ENCODE measurements at places on chromosomes 13 and 19.
A peak's percentile ranks its signal among the peaks of the same experiment; 100 is the strongest.

GRCh38 chr13:51935326-51936171 lies 73.8 kb downstream of the CCDC70 start:
- DNase-seq: peak; percentile 34

DNA sequence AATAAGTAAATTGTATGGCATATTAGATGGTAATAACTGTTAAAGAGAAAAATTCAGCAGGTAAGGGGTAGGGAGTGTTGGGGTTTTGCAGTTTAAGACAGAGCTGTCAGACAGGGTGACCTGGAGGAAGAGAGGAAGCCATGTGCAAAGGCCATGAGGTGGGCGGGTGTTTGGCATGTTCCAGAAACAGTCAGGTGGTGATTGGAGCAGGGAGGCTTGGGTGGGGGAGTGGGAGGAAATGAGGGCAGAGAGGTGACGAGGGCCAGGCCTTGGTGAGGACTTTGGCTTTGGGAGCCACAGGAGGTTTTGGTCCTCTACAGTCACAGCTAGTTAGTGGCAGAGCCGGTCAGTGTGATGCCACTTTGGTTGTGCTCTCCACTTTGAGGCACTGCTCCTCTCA lies 20.1 kb downstream of the RYR1 start:
- DNase-seq: no peak

DNA sequence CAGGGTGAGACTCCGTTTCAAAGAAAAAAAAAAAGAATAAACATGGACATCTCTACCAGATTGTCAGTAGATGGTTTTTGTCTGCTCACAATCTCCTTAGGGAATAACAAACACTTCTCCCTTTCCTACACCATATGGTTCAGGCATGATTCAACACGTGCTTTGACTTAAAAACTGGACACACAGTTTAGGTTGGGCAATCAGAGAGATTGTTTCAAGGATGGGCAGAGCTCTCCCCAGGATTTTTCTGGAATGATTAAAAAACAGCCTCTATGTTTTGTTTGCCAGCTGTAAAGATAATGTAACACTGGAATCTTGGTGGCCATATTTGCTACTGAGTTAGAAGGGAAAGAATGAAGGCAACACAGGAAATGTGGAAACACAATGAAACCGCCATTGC lies 150.1 kb upstream of the TSC22D1 start:
- DNase-seq: no peak

GRCh38 chr13:97520866-97521265 lies 86.9 kb downstream of the RAP2A start:
- DNase-seq: no peak

- DNase-seq: no peak
Observed at GRCh38 chr13:67651908-67652465, 421.9 kb upstream of the PCDH9 start.

- DNase-seq: peak; percentile 84
Observed at GRCh38 chr19:19224852-19225494, 13.2 kb downstream of the NCAN start.

DNA sequence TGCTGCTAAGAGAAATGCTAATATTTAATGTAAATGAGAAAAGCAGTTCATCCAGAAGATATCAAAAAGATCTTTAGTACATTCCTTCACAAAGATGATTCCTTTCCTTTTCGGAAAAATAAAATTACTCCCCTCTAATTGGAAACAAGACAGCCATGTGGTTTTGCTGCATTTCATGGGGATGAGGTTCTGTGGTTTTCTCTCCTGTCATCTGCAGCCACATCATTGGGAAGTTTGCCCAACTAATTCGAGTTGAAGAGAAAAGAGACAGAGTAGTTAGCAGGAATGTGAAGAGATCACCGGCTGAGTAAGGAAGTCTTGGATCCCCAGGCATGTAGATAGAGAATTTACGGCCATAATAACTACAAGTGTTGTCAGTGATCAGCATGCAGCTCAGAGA lies 122.1 kb downstream of the CYSLTR2 start:
- no peak for DNase-seq

DNA sequence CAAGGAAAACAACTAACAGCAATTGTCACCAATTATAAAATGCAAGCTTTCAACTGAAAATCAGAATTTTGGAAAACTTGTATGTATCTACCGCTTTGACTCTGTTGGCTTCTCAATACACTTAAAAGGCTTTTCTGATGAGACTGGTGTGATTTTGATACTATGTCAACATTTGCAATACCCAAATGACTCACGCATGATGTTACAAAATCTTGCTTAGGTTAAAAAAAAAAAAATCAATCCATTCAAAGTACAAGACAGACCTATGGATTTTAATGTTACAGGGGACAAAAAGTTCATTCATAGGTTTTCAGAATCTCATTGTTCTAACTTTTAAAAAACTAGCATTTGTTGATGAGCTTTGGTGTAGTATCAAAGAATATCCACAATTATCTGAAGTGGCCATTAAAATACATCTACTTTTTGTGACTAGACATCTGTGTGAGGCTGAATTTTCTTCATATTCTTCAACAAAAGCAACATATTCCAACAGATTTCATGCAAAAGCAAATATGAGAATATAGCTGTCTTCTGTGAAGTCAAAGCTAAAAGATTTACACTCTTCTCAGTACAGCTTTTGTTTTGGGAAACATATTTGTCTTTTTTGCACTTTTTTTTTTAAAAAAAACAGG lies 10.7 kb downstream of the ELF1 start:
- DNase-seq: no peak

DNA sequence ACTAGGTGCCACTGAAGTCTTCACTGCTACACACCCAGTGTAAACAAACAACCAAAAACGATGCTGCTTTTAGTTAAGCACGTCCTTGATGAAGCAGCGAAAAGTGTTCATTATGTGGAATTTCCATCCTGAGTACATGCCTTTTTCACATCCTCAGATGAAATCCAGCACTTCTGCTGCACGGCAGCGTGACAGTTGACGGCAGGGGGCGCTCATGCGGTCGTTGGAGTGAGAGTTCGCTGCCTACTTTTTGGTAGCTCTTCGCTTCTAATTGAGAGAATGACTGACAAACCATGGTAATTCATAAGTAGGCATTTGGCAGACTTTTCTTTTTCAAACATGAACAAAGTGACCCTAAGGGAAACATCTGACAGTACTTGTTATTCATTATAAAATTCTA lies 1124.9 kb downstream of the EFNB2 start:
- DNase-seq: peak; percentile 35

DNA sequence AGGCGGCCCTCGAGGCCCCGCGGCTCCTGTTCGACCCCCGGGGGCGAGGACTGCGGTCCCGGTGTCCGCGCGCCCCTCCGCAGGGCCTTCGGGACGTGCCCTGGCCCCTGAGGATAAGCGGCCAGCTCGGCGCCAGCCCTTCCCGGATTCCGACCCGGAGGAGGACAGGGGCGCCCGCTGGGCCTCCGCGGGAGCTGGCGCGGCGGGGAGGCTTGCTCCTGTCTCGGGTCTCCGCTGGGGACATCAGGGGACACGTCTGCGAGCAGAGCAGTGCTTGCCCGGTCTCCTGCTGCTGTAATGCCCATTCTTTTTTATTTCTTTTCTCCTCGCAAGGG lies 829 bp downstream of the B3GLCT start:
- DNase-seq: peak; percentile 79

DNA sequence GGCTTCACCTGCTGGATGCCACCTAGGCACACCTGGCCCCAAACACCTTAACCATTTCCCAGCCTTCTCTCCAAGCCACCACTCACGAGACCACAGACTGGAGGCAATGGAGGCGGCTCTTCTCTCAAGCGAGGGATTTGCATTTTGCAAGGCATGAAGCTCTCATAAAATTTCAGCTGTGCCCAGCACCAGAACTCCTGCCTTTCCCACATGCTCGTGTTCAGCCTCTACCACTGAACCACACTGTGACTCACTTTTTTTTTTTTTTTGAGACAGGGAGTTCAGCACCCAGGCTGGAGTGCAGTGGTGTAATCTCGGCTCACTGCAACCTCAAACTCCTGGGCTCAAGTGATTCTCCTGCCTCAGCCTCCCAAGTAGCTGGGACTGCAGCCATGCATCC lies 10.6 kb downstream of the NANOS3 start:
- no peak for DNase-seq

GRCh38 chr13:40777166-40777808 lies 6.3 kb upstream of the MRPS31 start:
- DNase-seq: no peak

- DNase-seq: no peak
Observed at GRCh38 chr13:106589716-106590115, 21.8 kb upstream of the ARGLU1 start.

- DNase-seq: no peak
Observed at GRCh38 chr19:51458051-51458645, at the start of gene SIGLEC8. Gene SIGLEC8, minus strand, starts transcription at chr19:51458454. Its CDS starts 67 bp downstream, at chr19:51458387.

- no peak for DNase-seq
Observed at GRCh38 chr13:35841060-35841521, 290.1 kb downstream of the DCLK1 start.

GRCh38 chr19:14559916-14560775 lies 11.7 kb downstream of the NDUFB7 start:
- no peak for DNase-seq

- DNase-seq: no peak
Observed at GRCh38 chr19:6826281-6826920, 53.9 kb downstream of the VAV1 start.

DNA sequence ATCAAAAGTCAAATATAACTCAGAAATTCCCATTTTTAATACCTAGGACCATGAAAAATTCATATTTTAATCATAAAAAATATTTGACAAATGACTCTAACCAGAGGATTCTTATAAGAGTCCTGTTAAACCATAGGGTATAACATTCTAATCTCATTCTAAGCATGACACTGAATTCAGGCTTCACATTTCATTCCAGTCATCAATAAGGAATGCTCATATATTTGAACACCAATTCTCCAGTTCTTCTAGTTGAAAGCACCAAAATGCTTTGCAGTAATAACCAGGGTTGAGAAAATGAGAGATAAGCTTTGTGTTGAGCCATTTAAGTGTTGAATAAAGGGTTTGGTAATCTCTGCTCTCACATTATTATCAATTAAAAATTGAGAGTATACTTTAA lies 147.5 kb downstream of the VWA8 start:
- DNase-seq: no peak

- no peak for DNase-seq
Observed at GRCh38 chr19:38654628-38655055, 7.2 kb downstream of the ACTN4 start.

- DNase-seq: no peak
Observed at GRCh38 chr19:10356431-10356830, 17.0 kb upstream of the ICAM3 start.

DNA sequence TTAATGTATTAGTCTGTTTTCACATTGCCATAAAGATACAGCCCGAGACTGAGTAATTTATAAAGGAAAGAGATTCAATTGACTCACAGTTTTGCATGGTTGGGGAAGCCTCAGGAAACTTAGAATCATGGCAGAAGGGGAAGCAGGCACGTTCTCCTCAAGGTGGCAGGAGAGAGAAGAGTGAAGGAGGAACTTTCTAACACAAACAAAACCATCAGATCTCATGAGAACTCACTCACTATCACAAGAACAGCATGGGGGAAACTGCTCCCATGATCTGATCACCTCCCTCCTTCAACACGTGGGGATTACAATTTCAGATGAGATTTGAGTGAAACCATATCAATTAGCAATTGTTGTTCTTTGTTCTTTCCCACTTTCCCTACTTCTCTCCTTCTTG lies 689.0 kb upstream of the SLITRK1 start:
- no peak for DNase-seq

GRCh38 chr13:62360609-62361008 lies 945.0 kb upstream of the PCDH20 start:
- DNase-seq: no peak

- no peak for DNase-seq
Observed at GRCh38 chr13:27508802-27509201, 58.4 kb upstream of the MTIF3 start.

DNA sequence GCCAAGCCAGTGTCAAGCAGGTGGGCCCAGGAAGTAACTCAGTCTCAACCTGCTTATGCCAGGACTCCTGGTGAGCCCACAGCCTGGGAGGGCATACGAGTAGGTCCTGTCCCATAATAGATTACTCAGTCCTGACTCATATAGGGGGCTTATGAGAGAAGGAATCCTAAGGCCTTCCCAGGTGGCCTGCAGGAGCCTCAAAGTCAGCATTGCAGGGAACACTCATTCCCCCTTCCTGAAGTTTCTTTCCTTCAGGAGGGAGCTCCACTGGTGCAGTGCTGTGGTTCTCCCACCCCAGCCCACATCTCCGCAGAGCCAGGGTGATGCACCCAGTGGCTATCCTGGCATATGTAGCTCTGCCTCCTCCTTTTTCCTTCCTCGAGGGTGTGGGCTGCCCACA lies 137.3 kb downstream of the ZIC5 start:
- no peak for DNase-seq

DNA sequence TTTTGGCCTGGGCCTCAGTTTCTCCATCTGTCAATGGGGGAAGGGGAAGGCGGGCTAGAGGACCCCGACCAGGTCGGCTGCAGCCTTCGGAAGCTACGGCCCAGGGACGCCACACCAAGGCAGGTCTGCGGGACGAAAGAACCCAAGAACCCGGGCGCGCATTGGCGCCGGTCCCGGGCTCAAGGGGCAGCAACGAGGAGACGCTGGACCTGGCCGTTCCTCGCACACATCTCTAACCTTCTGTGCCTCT lies 739 bp upstream of the ILF3 start:
- no peak for DNase-seq

GRCh38 chr19:11534948-11535347 lies 3.7 kb upstream of the CNN1 start:
- DNase-seq: no peak

DNA sequence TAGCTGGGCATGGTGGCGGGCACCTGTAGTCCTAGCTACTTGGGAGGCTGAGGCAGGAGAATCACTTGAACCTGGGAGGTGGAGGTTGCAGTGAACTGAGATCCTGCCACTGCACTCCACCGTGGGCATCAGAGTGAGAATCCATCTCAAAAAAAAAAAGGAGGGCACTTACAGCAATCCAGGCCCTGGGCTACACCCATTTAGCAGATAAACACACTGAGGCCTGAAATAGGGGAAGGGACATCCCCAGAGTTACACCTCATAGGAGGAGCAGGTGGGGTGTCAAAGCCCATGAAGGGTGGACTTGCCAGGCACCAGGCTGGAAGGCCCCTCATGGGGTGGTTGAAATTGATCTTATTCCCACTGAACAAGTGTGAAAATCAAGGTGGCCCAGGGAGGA lies 13.9 kb upstream of the PLAUR start:
- DNase-seq: no peak

- DNase-seq: no peak
Observed at GRCh38 chr19:19748249-19748938, 15.5 kb upstream of the ZNF14 start.

- no peak for DNase-seq
Observed at GRCh38 chr13:83716121-83716520, 166.2 kb downstream of the SLITRK1 start.

- no peak for DNase-seq
Observed at GRCh38 chr13:48901781-48902180, 73.9 kb upstream of the FNDC3A start.

GRCh38 chr13:113122550-113123225 lies at the start of gene F10:
Gene F10, plus strand, starts transcription at chr13:113122799. Its CDS starts 57 bp downstream, at chr13:113122856.
- DNase-seq: peak; percentile 62

DNA sequence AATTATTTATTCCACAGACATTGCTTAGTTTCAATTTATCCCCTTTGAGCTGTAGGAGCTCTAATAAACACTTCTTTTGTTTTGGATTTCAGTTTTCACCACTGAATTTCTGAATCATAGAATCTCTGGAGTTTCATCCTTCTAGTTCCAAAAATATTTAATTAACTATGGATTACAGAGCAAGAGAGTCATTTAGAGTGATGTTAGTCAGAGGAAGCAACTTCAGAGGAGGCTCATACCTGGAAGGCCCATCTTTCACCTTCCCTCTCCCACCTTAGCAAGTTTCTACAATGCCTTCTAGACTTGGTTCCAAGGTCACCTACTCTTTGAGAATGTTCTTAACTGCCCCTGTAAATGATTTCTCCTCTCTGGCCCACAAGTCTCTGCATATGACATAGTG lies 353.2 kb downstream of the SPRY2 start:
- no peak for DNase-seq

- no peak for DNase-seq
Observed at GRCh38 chr19:46082728-46083050, 41.8 kb downstream of the IGFL3 start.

Measured in kidney (tissue), 22 donors.